ENCODE measurements at places on chromosomes 12 and 14. TPM values are rescaled to one million over a fixed set of nuclear protein-coding genes. Genes with fewer than 3 reads are reported as not detected.

DNA sequence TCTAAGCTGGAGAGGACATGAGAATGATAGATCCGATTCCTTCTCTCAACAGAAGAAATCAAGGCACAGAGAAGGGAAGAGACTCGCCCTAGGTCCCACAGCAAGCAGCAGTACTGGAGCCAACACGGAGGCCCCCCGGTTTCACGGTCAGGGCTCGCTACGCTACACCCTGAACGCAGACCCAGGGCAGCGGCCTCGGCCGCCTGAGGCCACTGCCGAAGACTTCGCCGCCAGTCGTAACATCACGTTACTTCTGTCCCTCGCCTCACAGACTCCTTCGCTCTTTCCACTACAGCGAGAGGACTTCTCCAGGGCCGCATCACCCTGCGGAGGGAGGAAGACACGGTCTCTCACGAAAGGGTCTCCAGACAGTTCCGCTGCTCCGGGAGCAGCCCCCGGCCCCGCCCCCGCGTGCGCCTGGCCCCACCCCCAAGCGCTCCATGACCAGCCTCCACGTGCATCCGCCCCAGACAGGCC lies 411 bp upstream of the DCAF4 start:
- no peak for DNase-seq

GRCh38 chr14:82667006-82667405 lies 1133.4 kb upstream of the SEL1L start:
- DNase-seq = no peak

TOMM20L gene
- not detected for total RNA-seq

FITM1 gene
- 0.48 TPM for total RNA-seq

- DNase-seq = no peak
These were observed 51.2 kb upstream of the TMPO start for GRCh38 chr12:98464190-98464589.

DBX2 gene
- total RNA-seq = not detected

DNA sequence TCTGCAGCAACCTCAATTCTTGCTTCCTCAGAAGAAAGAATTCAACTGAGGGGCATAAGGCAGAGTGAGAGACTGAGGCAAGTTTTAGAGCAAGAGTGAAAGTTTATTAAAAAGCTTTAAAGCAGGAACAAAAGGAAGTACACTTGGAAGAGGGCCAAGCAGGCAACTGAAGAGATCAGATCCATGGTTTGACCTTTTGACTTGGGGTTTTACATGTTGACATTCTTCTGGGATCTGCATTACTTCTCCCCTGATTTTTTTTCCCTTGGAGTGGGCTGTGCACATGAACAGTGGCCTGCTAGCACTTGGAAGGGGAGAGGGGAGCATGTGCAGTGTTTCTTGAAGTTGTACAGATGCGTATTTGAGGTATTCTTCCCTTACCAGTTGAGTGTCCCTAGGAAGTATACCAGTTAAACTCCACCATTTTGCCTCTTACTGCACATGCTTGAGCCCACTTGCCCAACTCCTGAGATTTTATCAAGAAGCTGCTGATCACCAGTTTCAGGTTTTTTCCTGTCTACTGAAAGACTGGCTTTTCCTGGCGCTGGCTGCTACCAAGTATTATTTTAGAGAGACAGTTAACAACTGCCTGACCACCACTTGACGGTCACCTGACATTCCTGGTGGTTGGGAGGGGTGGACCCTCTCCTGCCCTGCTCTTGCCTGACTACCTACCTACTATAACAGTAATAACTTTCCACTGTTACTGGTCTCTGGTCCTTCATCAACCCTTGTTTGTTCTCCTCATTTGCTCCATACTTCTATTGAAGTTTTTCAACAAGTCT lies 26.0 kb upstream of the TMTC2 start:
- DNase-seq = no peak
